Glomerular endothelial cell (primary cell): ENCODE measurements at places on chromosomes 2 and 18. TPM values are rescaled to one million over a fixed set of nuclear protein-coding genes. Genes with fewer than 3 reads are reported as not detected.
A peak's percentile ranks its signal among the peaks of the same experiment; 100 is the strongest.

CSRNP3 gene
- total RNA-seq = 0.44 and 0.47 TPM in 2 replicates

HOXD9 gene
- 4.7 and 7.6 TPM in 2 replicates for total RNA-seq

ZAP70 gene
- 2.7 and 4.6 TPM in 2 replicates for total RNA-seq

CDH7 gene
- total RNA-seq = under 0.01 and 0.19 TPM in 2 replicates

CNTNAP5 gene
- total RNA-seq = not detected in 2 replicates

HPCAL1 gene
- 114 and 164 TPM in 2 replicates for total RNA-seq

- DNase-seq = no peak
These were observed 72.7 kb downstream of the LAMA3 start for GRCh38 chr18:23761941-23762340.

GRCh38 chr18:26656944-26657536 is 108.7 kb upstream of the KCTD1 start:
- DNase-seq = no peak

- DNase-seq = no peak
These were observed 706 bp upstream of the BCL11A start for GRCh38 chr2:60554074-60554645.

GRCh38 chr2:61763605-61764034 is 90.2 kb downstream of the FAM161A start:
- peak; percentile 65 for DNase-seq

DNA sequence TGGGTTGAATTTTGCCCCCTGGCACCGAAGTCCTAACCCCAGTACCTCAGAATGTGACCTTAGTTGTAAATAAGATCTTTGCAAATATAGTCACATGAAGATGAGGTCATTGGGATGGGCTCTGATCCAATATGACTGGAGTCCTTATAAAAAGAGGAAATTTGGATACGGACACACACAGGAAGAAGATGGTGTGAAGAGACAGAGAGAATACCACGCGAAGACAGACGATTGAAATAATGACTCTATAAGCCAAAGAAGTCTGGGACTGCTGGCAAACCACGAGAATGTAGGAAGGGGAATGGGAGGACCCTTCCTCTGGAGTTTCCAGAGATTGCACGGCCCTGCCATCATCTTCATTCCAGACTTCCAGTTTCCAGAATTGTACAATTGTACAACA is 98.6 kb downstream of the CPO start:
- no peak for DNase-seq
